ENCODE measurements at places on chromosomes 1 and 21.

DNA sequence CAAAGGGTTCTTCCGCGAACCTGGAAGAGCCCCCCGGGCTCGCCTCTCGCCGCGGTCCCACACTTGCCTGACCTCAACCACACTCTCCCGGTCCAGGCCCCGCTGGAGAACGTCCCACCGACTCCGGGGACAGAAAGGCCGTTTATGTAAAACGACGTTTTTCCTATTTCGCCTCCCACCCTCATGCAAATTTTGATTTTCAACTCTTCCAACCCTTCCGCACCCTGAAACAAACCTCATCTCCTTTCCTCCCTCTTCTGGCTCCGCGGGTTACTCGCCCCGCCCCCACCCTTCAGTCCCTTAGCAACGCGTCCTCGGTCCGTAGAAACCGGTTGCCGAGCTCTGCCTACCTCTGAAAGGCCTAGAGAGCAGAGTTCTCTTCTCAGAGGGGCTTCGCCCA lies at the start of gene C1orf141:
Gene C1orf141, minus strand, starts transcription at position 276 of the 400 bp plus-strand sequence. CDS start 7,730 bp downstream, outside the sequence.
- DNase-seq: no peak

- DNase-seq: no peak
These were observed 297.7 kb downstream of the OMA1 start for GRCh38 chr1:58248791-58249190.

DNA sequence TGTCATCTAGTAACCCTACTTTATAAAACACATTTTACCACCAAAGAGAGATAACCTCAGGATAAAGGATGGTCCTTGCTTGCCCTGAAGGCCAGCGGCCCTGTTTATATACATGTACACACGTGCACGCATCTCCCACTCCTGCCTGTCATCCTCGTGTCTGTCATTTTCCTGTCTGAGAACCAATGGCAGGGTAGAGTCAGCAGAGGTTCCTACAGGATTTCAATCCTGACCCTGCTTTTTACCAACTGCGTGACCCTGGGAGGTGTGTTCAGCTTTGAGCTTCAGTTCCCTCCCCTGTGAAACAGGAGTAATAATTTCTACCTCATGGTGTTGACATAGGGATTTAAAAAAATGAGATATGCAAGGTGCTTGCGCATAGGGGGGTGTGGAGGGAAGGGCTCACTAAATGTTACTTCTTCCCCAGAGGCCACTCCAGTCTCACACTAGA lies 12.3 kb upstream of the RASSF5 start:
- no peak for DNase-seq

DNA sequence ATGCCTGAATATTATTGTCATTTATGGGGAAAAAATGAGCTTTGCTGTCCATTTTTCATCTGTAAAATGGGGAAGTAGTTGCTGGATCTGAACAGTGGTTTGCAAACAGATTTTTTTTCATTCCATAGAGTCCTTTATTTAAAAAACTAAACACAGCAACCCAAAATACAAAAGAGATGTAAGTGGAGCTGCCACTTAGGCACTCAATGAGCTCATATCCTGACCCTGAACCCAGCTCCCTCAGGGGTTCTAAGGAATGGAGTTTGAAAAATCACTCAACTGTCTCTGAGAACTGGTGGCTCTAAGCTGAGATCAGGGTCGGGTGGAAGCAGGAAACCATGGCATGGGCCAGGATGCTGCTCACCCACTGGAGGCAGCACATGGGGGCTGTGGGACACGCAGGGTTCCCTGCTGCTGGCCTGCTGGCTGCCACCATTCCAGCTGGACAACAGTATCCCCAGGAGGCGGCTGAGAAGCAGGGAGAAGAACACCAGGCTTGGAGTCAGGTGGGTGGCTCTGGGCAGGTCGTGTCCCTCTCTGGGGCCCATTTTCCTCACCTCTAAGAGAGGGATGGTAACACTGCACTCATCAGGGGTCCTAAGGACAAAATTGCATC lies 9.6 kb upstream of the ECE1 start:
- DNase-seq: no peak

DNA sequence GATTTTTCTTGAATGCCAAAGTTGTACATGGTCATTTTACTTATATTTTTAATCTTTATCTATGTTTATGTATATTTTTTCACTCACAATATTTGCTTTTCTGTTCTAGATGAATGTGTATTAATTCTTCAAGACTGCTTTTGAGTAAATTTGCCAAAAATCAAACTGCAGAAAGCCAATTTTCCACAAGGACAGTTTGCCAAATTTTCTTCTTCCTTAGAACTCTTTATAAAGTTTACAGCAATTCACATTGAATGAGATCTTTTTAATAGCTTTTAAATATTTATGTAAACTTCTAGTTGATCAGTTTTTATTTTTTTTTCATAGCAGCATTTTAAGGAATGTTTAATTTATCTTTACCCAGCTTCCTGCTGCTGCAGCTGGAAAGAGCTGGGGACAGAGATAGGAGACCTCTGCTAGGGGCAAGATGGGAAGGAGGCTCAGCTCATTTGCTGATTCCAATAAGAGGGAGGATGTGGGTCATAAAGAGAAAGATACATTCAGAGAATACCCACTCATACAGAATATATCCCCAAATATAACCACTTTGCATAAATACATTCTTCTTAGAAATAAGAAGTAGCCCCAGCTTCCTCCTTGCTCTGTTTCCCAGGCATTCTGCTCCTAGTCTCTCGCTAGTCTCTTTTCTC lies 93.0 kb downstream of the ODF2L start:
- no peak for DNase-seq

- DNase-seq: peak; percentile 45
These were observed 40.4 kb downstream of the DAP3 start for GRCh38 chr1:155729031-155729898.

GRCh38 chr1:24793447-24794129 lies 48.3 kb downstream of the CLIC4 start:
- DNase-seq: no peak

GRCh38 chr1:101162736-101163735 lies 73.8 kb upstream of the S1PR1 start:
- DNase-seq: no peak

DNA sequence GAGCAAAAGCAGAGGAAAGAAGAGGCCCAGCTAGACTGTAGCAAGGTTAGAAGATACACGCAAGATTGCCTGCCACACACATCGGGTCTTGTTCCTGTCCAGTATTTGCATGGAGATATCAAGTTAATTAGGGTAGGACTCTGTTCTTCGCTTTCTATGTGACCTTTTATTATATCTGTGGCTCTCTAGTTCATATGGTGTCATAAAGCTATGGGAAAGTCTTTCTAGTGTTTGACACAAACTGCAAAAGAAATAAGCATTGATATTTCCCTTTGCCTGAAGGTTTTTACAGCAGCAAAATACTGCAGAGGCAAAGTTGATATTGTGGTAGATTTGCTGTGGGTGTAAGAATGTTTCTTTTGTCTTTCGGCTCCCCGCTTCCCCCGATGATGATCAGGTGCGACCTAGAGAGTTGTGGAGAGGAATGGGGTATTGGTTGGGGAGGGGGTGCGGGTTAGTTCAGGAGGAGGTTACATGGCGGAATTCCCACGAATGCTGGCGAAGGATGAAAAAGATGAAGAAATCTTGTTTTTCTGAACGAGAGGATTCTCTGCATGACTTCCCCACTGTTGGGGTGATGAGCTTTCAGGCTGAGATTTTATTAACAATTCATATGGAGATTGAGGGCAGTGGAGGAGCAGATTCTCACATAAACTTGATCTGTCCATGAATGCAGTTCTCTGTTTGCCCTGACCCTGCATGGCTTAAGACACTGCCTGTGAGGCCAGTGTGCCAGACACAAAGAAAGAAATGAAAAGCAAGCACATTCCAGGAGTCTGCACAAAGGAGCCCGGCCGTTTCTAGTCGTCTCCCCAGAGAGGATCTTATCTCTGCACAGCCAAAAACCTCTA lies 550.2 kb downstream of the USP25 start:
- DNase-seq: no peak

GRCh38 chr1:7705908-7706216 lies 65.2 kb upstream of the VAMP3 start:
- no peak for DNase-seq

DNA sequence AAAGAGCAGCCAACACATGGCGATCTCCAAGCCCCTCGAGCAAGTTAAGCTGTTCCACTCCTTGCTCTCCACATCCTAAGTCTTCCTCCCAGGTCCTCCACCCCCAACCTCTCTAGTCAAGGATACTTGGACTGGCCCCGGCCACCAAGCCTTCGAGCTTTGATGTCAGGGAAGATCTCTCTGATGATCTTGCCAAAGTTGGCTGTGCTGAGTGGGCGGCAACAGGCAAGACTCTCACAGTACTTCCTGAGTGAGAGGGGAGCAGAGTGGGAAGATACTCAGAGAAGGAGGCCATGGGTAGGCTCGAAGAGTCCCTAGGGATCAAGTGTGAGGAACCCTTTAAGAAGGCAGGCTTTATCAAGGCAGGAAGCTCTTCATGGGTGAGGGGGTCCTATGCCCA lies 2.8 kb downstream of the RFX5 start:
- DNase-seq: no peak

- DNase-seq: peak; percentile 61
These were observed 143.3 kb upstream of the ZNF644 start for GRCh38 chr1:91165033-91165654.

DNA sequence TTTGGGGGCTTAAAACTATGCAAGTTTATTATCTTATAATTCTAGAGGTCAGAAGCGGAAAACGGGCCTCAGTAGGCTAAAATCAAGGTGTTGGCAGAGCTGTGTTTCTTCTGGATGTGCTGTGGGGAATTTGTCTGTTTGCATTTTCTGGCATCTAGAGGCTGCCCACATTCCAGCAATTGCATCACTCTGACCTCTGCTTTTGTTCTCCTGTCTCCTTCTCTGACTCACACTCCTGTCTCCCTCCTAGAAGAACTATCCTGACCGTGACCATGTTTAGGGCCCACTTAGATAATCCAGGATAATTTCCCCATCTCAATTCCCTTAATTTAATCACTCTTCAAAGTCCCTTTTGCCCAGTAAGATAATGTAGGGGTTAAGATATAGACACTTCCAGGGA lies 127.4 kb upstream of the DEPDC1 start:
- no peak for DNase-seq

DNA sequence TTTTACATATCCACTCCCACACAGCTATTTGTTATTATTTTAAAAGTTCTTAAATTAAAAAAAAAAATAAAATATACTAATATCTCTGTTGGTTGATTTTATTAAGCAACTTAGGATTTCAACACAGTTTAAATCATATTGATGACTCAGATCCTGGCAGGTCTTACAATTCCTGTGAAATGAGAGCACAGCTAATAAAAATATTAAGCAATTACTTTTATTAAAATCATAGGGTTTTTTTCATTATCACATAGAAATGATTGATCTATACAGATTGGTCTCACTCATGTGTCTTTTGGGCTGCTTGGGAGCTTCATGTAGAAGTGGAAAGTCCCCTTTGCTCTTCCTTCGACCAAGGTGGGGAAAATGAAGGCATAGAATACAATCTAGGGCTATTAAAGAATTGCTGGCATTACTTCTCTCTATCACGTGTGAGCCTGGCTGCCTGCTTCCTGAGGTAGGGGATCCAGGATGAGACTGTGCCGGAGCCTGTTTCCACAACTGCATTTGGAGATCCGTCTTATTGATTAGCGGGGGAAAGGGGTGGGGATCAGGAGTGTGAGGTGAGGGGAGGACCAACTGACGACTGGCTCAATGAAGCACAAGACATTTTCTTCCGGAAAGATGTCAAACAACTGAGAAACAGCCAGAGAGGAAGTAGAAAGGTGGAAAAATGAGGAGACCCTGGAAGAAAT lies 858.0 kb downstream of the USP25 start:
- no peak for DNase-seq

GRCh38 chr1:167447521-167448136 lies 70.7 kb downstream of the CD247 start:
- peak; percentile 79 for DNase-seq

DNA sequence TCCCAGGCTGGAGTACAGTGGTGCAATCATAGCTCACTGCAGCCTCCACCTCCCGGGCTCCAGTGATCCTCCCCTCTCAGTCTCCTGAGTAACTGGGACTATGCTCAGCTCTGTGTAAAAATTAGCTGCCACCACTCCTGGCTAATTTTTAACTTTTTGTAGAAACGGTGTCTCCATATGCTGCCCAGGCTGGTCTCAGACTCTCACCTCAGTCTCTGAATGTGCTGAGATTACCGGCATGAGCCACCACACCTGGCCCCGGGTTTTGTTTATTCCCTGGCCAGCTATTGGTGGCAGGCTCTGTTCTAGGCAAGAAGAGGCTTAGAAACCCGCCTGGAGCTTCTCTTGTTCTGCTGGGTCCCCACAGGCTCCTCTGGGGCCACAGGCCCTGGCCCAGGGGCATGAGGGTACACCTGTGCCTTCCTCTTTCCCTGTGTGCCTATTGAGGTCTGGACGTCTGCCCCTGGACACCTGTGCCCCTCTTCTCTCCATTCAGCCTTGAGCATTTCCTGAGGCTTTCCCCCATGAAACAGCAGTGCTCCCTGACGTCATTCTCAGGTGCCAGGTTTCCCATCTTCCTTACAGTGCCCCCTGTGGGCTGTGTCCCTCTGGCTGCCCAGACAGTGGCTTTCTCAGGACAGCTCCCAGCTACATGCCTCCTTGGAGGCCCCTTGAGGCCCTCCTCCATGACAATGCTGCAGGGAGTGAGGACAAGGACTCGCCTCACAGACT lies 57.5 kb downstream of the PCP4 start:
- DNase-seq: no peak

GRCh38 chr1:89755591-89755990 lies 65.2 kb upstream of the LRRC8D start:
- DNase-seq: no peak

DNA sequence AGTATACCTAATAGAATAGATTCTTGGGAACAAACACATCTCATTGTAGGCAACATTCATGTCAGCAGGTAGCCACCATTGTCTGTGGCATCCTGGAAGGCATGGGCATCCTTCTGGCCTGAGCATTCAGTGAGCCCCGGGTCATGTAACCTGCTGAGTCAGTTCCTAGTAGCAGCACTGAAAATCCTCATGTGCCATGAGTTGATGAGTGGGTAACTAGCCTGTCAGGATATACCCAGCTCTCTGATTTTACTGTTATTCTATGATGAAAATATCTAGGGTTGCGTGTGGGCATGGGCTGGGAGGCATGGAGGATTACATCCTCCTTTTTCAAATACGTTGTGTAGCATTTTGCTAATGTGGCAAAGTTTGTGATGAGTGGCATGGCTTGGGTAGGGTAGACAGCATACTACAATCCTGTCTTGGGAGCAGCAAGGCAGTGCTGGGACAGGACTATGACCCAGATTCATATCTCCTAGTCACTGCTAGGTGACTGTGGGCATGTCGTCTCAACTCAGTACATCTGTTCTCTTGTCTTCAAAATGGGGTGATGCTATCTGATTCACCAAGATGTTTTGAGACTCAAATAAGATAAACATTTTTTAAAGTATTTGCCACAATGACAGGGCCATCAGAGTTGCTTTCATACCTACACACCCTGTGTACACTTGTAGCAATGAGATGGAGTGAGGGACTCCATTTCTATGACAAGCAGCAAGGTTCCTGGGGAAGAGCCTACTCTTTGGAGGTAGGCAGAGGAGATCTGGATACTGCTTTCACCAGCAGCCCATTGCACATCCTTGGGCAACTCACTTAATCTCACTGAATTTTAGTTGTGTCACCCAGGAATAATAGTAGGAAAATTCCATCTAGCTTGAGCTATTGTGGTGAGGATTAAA lies 62.5 kb downstream of the CD58 start:
- no peak for DNase-seq

GRCh38 chr21:25964015-25964414 lies 206.6 kb downstream of the APP start:
- DNase-seq: no peak
